ENCODE measurements at places on chromosomes 3 and 15. TPM values are rescaled to one million over a fixed set of nuclear protein-coding genes. Genes with fewer than 3 reads are reported as not detected.

DNA sequence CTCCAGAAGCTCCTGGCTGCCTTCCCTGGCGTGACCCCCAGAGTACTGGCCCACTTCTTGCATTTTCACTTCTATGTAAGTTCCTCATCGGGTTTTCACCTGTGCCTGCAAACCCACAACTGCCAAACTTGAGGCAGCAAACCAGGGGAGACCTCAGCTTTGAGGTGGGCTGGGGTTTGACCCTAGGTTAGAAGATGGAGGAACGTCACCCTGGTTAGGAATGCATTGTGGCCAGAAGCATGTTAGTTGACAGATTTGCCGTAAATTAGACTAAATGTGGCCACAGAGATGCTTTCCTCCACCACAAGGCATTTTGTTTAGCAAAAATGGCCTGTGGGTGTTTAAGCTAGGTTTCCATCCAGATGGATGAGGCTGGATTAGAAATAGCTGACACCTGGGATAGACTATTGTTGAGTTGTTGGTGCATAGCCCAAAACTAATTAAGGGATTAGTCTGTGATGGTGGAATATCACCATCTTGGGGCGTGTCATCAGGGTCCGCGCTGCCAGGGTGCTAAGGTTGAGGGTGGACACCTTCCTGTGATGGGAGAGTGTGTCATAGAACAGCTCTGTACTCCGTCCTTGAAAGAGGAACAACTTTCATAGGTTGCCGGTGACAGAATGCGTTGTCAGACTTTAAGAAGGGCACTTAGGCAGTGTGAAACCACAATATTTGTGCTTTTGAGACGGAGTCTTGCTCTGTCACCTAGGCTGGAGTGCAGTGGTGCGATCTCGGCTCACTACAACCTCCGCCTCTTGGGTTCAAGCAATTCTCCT is 3.6 kb downstream of the NISCH start:
- DNase-seq, result no peak

- DNase-seq, result no peak
These were observed 277.9 kb upstream of the SEMA6D start for GRCh38 chr15:47439146-47440111.

Gene DUOXA1
- 0.72 TPM for total RNA-seq

Gene CCRL2
- 1.4 TPM for total RNA-seq

GRCh38 chr3:52262447-52262846 is 16.0 kb downstream of the WDR82 start:
- DNase-seq, result no peak

DNA sequence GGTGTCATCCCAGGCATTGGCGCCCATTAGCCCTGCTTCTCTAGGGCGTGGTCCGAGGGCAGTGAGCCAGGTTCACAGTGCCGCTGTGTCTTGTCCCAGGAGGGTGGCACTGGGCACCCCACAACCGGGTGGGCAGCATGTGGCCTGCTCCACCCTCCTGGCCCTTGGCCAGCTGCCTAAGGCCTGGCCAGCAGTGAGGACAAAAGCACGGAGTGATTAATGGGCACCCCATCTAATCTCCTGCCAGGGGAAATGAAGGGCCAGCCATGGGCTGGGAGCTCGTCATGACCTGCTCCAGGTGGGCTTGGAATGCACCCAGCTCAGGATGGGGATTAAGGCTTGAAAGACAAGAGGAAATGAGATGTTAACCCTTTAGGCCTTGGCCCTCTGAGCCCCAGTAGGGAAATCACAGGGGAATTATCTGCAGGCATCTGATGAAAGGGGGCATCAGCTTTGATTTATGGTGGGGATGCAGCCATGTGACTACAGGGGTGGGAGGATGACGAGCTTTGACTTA is 5.2 kb downstream of the THSD4 start:
- no peak for DNase-seq

Gene AQP9
- total RNA-seq, result 0.69 TPM

- DNase-seq, result peak; percentile 84
These were observed at the start of gene ST6GAL1 for GRCh38 chr3:186930143-186930640. ST6GAL1 (plus strand) TSS chr3:186930526; CDS start chr3:187042704, 112,178 bp downstream.

Gene TPRG1
- total RNA-seq, result 3.3 TPM

DNA sequence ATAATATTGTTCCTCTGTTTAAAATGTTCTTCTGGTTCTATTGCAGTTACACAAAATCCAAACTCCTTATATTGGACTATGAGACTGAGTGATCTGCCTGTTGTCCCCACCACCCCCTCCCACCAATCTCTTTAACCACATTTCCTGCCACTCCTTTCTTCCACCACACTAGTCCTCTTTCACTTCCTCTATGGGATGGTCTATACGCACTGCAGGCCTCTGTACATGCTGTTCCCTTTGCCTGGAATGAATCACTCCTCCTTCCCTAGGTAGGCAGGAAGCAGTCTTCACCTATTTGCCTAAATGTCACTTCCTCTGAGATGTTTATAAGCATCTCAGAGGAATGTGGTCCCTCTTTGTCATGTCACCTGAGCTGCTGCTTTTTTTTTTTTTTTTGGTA is 4.0 kb downstream of the MAP2K1 start:
- no peak for DNase-seq

DNA sequence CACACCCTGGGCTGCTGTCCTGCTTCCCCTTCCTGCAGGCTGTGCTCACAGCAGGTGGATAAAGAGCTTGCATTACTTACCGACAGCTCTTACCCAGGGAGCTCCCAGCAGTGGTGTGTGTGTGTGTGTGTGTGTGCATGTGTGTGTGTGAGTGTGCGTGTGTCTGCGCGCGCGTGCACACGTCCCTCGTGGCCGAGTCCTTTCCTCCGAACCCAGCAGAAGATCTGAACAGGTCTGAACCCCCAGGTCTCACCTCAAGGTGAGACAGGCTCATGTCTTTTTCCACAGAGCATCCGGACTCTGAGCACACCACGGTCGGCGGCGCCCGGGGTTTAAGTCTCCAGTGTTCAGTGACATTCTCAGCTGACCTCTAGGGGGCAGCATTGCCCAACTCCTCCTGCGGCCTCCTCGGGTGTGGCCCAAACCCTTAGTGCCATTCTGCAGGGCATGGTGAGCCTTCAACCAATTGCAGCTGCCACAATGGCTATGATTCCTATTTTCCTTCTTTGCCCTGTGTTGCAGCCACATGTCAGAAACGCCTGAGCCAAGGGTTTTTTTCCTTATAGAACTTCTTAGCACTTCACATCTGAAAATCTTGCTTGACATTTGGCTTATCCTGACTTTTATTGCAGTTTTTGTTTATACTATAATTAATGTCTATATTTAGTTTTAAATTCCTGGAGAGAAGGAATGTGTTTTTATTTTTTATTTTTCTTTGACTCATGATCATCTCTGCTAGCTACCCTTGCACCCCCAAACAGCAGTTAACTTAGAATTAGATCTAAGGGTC is 64.1 kb upstream of the KLHL25 start:
- peak; percentile 82 for DNase-seq

DNA sequence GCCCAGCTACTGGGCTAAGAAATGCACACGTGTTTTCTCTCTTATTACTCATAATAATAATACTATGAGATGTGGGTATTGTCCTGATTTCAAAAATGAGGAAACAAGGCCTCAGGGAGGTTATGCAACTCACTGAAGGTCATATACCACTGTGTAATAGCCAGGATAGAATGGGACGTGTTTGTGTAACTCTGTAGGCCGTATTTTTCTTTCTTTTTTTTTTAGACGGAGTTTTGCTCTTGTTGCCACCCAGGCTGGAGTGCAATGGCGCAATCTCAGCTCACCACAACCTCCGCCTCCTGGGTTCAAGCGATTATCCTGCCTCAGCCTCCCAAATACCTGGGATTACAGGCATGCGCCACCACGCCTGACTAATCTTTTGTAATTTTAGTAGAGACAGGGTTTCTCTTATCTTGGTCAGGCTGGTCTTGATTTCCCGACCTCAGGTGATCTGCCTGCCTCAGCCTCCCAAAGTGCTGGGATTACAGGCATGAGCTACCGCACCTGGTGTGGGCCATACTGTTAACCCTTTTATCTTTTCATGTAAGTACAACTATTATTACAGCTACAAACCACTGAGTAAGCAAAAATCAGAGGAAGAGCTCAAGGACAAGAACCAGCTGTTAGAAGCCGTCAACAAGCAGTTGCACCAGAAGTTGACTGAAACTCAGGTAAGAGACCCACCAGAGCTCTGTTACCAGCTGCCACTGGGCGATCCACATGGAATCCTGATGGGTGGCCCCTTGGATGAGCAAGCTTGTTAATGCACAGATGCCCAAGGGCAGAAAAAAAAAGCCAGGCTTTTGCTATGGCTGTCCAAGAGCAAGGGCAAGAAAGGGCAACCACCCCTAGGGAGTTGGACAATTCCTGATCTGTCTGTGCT is 6.7 kb downstream of the KNSTRN start:
- no peak for DNase-seq

- no peak for DNase-seq
These were observed 13.1 kb upstream of the LRTM1 start for GRCh38 chr3:54940971-54941370.

DNA sequence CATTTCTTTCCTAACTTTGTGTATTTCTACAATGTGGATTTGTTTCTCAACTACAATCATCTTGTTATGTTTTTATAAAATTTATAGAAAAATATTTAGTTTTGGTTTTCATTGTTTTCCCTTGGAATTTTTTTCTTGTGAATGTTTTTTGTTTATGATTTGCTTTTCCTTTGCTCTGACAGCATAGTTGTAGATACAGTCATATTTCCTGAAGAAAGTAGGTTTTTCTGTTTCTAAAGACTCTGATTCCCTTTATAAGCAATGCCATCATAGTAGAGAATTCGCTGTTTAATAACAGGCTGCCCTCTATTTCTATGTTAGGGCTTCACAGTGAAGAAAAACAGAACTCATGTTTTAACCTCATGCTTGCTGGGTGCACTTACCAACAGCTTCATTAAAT is 482.3 kb downstream of the ZBBX start:
- DNase-seq, result no peak

Gene GOLGA6L9
- 1.6 TPM for total RNA-seq

DNA sequence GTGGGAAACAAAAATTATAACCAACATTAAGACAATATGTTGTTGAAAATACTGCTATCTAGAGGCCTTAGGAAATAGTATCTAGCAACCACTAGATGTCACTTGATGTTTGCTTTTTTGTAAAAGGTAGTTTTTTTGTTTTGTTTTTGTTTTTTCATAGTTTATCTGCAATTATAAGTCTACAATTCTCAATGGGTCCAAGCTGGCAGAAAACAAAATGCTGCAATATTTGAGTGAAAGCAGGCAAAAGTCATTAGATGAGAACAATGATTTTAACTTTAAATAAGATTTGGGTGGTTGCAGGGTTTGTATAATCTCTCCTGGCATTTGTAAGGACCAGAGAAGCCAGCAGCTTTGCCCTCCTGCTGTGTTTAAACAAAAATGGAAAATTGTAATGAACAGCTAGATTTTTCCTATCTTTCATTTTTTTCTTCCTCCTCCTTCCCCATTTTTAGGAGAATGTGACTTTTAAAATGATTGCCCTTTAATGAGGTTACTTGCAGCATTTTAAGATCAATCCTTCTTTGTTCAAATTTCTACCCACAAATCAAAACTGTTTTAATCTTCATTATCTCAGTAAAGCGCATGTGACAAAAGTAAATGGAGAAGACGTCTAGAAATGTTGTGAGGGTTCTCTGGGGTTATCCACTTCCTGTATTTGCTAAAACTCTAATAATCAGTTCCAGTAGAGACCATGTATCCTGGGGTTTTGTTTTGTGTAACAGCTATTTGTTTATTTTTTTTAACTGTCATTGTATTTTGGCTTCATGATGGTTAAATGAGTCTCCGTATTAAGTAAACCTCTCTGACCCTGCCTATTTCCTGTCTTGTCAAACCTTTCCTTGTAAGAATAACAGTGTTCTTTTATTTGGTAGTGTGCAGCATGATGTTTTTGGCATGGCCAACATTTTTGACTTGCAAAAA is 27.3 kb downstream of the DUT start:
- no peak for DNase-seq

Gene CADM2
- 17.8 TPM for total RNA-seq

DNA sequence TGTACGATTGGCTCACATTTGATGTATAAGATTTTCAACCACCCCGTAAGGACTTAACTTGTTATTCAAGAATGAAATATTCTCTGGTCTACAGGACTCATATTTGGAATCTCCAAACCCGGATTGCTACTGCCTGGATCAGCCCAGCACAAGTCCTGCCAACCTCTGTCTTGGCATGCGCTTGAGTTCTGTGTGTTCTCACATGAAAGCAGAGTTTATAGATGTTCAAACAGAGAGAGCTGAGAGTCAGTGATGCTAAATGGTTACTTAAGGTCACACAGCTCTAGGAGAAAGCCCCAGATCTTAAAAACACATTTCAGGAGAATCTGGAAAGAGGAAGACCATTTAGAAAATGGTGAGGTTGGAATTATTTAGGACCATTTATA is 268.0 kb upstream of the TBL1XR1 start:
- peak; percentile 91 for DNase-seq

DNA sequence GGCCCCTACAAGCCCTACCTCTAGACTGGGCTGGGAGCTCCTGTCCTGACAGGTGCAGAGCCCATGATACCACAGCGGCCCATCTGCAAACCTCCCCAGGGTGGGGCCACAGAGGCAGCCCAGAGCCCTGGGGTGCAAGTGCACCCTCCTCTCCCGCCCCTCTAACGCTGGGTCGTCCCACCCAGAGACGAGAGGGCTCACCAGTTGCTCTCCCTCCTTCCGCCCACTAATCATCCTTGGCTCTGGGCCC is 742 bp downstream of the TNK2 start:
- DNase-seq, result no peak

DNA sequence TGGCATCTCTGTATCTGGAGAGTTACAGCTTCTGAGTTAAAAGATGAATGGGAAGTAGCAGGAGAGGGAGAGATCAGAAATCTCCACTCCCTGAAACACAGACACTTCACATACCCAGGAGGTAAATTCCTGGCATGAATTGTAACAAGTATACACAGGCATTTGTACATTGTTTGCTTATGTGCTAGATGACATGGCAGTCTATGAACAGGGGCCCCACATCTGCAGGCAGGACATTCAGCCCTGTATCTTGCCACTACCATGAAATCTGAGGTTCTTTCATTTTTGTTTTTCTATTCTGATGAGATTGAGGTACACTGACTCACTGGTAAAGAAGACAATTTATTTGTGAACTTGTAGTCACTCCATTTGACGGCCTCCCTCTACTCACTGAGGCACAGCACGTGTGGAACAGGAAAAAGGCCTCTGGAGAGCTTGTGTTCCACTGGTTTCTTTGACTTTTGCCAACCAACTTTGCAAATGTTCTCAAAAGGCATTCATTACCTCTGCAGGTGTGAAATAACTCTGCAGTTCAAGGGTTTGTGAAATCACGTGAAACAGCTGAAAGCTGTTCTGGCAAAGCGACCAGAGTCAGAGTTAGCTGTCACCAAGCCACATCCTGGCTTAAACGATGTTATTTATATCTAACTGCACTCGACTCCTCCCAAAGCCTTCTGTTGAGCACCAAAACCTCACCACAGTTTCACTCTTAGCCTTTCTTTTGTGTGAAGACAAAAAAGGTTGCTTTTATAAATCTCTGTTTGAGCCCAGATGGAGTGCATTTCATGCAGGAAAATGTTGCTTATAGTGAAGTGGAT is 401.3 kb upstream of the CFAP20DC start:
- DNase-seq, result no peak

Gene TMEM158
- total RNA-seq, result 0.17 TPM

GRCh38 chr3:50260027-50260941 is 8.7 kb upstream of the SEMA3B start:
- peak; percentile 96 for DNase-seq

Gene ZXDC
- total RNA-seq, result 20.1 TPM

- DNase-seq, result peak; percentile 21
These were observed 11.9 kb downstream of the HDAC11 start for GRCh38 chr3:13492048-13492447.
